ENCODE measurements at places on chromosomes 12 and 14.

DNA sequence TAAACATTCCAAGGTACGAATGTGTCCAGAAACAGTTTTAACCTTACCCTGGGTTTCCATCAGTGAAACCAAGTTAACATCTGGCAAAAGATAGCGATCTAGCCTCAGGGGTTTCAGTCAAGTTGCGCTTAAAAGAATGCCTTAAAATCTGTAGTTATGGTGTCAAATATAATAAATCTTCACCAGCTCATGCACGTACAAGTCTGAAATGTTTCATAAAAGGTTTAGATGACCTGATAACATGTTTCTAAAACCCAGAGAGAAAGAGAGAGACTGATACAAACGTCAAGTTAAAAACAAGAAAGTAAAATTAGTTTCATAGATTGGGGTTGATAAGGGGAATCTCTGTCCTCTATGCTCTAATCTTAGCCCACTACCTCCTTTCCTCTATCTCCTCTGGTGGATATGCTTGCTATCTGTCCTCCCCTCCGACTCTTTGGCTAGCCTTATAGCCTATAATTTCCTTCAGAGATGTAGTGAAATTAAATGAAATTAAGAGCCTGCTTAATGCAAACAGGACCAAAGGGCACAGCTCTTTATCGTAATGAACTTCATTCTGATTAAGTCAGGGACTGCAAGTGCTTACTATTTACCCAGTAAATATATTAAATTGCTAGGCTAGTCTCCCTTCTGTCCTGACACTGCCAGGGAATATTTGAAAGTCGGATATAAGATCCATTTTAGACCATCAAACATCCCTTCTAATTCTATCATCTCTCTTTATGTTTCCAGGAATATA lies 18.4 kb upstream of the FOS start:
- no peak for DNase-seq

DNA sequence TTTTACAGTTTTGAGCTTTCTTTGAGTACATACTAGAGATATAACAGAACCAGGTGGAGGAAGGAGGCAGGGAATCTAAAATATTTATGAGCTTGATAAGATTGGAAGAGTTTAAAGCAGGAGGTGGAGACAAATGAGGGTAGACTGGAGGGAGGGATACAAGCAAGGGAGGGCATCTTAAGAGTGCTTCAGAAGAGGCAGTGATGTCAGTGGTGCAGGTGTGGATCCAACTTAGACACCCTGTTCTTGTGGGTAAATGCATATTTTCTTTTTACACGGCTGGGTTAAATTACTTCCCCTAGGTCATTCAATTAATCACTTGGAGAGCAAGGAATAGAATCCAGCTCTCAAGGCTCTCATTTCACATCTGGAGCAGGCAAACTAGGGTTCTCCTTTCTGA lies 146.1 kb upstream of the LRIG3 start:
- no peak for DNase-seq

GRCh38 chr12:66709457-66709773 lies 30.5 kb upstream of the GRIP1 start:
- DNase-seq, result no peak

DNA sequence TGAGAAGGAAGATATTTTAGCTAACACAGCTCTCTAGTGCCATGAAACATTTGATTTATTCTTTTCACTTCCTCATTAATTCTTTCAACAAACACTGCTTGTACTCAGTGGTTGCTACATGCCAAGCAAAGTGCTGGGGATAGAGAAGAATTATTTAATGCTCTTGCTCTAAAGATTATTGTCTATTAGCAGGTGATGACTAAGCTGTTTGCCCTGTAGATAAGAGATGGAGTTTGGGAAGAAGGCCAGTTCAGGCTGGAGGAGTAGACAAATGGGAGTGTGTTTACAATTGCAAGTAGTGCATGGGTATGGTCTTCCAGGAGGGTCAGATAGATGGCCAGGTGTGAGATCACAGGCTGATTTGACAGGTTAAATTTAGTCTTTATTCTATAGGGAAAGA lies 99.8 kb upstream of the SEL1L start:
- DNase-seq, result no peak

DNA sequence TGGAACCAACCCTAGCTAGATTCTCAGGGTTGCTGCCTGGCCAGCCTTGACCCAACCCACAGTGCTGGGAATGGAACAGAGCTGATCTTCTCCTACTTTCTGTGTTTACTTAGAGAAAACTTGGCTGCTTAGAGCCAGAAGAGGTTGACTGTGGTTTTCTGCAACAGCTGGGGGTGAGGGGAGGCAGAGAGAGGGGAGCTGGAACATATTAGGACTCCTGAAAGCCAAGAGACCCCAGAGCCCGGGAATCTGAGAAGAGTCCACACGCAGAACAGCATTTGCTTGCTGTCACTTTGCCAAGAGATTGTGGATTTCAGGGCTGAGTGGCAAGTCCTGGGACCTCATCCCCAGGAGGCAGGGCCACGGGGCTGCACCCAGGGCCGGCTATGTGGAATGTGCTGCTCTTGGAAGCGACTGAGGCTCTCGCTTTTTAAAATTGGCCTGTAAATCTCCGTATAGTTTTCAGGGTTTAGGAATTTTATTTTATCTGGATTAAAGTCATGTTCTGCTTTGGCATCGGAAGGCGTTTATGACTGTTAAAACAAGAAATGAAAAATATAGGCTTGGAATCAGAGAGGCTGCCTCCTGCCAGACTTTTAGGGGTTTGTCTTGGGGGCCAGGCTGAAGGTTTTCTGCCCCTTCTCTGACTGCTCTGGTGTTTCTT lies 22.3 kb upstream of the MED13L start:
- DNase-seq, result no peak

GRCh38 chr12:125089083-125089482 lies 23.8 kb downstream of the AACS start:
- DNase-seq, result no peak

- DNase-seq, result no peak
Observed at GRCh38 chr12:14024591-14024990, 43.2 kb upstream of the GRIN2B start.

GRCh38 chr14:24925771-24926374 lies 124.1 kb downstream of the STXBP6 start:
- no peak for DNase-seq

- no peak for DNase-seq
Observed at GRCh38 chr12:12891080-12891880, at the start of gene GPRC5A. TSS of gene GPRC5A (plus strand) at chr12:12891562. CDS start at chr12:12908250, 16,688 bp downstream.

DNA sequence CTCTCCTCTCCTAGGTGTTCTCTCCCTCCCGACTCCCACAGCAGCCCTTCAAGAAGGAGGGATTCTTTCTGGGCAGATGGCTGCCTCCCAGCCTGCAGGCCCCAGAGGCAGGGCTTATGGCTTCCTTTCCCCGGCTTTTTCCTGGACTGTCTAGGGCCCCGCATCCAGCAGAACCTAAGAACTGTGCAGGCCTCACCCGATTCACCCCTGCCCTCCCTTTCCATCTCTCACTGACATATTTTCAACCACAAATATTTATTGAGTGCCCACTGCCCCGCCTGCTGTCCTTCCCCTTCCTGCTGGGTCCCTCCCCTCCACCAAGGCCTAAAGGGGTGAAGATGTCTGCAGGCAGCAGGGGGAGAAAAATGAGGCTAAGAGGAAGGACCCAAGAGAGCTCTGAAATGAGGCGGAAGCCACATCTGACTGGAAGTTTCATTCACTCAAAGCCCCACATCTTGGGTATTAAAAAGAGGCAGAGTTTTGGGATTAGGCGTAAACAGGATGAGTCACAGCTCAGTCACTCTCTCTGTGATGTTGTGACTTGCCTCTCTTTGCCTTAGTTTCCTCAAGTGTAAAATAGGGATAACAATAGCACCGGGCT lies 2.9 kb downstream of the SCNN1A start:
- no peak for DNase-seq

DNA sequence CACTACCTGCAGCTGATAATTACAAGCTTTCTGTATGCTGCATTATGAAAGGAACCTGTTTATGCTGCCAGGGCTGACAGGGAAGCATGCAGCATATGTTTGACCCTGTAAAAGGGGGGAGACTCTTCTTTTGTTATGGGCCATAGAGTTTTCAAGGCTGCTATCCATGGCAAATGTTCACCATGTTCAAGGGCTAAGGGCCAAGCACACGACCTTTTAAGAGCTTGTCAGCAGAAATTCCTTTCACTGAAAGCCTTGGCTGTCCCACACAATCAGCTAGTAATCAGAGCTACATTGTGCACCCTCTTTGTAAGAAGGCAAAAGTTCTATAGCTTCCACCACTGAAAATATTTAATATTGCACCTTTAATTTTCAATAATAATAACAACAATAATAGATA lies 74.2 kb upstream of the MBIP start:
- DNase-seq, result no peak

DNA sequence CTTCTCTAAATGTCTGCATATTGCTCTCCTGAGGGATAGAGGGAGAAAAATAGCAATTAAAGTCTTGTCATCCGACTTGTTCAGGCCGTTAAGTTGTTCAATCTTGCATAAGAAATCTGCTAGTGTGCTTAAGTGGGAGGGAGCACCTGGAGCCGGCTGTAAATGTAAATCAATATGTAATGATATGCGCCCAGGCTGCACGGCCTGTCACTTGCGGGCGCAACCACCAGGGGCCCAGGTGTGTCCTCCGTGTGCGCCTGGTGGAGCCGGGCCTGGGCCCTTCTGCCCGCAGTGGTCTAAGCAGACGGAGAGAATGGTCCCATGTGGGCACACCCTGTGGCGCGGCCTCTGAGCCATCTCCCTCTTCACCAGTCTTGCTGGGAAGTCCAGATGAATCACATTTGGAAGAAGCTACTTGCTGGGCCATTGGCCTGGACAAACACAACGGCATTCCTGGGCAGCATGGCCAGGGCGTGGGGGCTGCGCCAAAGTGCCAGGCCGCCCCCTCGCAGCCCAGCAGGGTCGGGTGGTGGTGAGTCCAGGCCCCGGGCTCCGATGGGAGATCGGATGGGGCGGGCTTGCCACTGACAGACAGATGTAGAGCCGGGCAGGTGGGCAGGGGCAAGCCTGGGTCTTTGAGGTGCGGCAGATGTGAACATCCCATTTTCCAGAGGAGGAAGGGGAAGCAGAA lies 193.3 kb upstream of the C14orf180 start:
- DNase-seq, result no peak

GRCh38 chr14:69753860-69754259 lies 13.1 kb upstream of the SRSF5 start:
- no peak for DNase-seq

DNA sequence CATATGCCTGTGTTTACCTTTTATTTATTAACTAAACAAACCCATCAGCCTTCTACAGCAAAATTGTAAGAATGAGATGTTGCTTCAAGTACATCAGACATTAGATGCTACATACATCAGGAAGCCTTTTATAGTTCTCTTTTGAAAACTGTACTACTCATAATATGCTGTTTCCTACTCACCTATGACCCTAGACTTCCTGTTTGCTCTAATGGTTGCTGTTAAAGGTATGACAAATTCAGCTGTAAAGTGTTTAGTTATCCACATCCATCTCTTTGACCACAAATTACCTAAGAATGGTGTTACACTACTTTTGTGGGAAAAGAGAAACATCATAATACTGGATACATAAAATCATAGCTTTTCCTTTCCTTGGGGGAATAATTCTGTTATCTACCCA lies 220.0 kb downstream of the RAD51B start:
- no peak for DNase-seq

- no peak for DNase-seq
Observed at GRCh38 chr12:113065126-113066007, 8.8 kb downstream of the DTX1 start.

GRCh38 chr12:41795910-41796309 lies 348.8 kb downstream of the GXYLT1 start:
- no peak for DNase-seq

DNA sequence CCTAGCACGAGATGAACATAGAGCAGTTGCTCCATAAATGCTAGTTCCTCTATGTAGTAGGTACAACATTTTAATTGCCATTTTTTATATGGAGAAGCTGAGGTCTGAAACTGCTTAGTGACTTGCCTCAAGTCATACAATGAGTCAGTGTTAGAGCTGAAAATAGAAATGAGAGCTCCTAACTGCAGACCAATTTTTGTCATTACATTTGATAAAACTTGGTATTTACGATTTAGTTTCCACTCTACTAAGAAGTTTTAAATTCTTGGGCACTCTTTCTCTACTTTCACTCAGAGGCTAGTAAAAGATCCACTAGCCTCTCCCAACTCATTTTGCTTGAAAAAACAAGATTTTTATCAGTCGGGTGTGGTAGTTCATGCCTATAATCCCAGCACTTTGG lies 8.1 kb upstream of the TMED10 start:
- DNase-seq, result no peak

- DNase-seq, result no peak
Observed at GRCh38 chr12:97309921-97310320, 152.7 kb upstream of the RMST start.

- no peak for DNase-seq
Observed at GRCh38 chr12:31629756-31630732, 29.4 kb upstream of the ETFBKMT start.
